ENCODE measurements at places on chromosomes 1 and 21.

- no peak for ATAC-seq
These were observed 20.7 kb downstream of the KCNA2 start for GRCh38 chr1:110585481-110585880.

GRCh38 chr1:117809764-117810163, 119.7 kb downstream of the GDAP2 start:
- no peak for ATAC-seq

DNA sequence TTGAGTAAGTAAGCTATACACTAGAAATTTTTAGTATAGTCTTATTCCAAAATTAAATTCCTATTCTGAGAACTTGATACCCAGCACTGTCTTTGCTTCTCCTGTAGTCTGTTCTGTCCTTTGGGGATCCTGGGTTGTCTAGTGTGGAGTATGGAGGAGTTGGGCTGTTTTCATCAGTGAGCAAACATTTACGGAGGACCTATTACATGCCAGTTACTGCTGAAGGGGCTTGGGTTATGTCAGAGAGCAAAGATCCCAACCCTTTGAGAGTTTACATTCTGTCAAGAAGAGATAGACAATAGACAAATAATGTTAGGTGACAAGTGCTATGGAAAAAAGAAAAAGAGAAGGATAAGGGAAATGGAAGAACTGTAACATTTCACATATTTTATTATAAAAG, 9.0 kb downstream of the TRAPPC10 start:
- ATAC-seq = no peak

- ATAC-seq = peak; percentile 31
These were observed 57.4 kb upstream of the TARS2 start for GRCh38 chr1:150429805-150430204.

DNA sequence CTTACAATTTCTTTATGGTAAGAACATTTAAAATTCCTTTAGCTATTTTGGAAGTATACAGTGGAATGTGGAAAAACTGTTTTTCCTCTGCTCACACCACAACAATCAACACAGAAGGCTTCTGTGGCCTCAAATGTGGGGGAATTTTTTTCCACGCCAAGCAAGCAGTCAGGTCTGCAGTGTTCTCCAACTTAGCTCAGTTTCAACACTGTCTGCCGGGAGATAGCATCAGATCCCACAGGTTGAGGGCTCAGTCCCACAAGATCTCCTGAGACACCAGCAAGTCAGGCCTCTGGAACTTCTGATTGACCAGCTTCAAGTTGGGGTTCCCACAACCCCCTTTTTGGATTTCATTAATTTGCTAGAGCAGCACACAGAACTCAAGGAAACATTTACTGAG, 50.3 kb downstream of the PTBP2 start:
- no peak for ATAC-seq

DNA sequence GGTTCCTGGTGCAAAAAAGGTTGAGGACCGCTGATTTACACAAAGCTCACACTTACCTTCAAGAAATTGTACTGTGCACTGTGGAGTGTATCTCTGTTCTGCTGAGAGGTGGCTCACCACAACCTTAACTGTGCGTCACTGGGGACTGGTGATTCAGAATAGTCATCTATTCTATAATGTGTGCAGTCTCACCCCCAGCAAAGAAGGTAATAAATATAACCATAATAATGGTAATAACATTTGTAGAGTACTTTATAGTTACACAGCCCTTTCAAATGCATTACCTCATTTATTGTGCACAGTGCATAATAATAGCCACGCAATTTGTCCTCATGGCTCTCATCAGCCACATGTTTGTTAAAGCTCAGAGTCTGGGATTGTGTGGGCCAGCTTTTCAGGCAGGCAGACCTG, 59.4 kb upstream of the DUSP10 start:
- ATAC-seq = peak; percentile 88

GRCh38 chr21:32572574-32573420, 12.5 kb downstream of the TCP10L start:
- no peak for ATAC-seq

GRCh38 chr1:237570530-237570929, 320.2 kb downstream of the ZP4 start:
- ATAC-seq = no peak

- ATAC-seq = no peak
These were observed 31.0 kb downstream of the TGFBR3 start for GRCh38 chr1:91854852-91855534.

DNA sequence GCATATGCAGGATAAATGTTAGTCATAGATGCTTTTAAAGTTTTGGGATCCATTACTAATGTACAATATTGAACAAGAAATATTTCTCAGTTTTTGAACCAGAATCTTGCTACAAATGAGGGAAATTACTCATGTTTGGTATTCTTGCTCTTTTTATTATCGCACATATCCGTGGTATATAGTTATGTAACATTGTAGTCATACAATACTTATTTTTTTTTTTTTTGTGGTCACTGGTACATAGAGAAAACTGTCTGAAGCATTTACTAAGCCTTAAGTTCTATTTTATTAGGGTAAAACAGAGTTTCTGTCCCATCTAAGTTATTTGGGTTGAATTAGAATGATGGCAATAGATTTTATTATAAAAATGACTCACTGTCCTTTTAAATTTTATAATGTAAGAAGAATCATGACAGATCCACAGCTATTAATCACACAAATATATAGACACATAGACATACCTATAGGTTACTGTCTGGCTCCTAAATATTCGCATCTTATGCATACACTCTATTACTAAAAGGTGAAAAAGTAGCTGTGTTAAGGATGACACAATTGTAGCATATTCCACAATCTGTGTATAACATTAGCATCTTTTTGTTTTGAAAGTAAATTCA, 18.0 kb upstream of the PRKAA2 start:
- no peak for ATAC-seq

- ATAC-seq = no peak
These were observed 6.2 kb downstream of the SIM2 start for GRCh38 chr21:36704958-36705678.

GRCh38 chr1:3249631-3250501, 180.9 kb downstream of the PRDM16 start:
- ATAC-seq = no peak

DNA sequence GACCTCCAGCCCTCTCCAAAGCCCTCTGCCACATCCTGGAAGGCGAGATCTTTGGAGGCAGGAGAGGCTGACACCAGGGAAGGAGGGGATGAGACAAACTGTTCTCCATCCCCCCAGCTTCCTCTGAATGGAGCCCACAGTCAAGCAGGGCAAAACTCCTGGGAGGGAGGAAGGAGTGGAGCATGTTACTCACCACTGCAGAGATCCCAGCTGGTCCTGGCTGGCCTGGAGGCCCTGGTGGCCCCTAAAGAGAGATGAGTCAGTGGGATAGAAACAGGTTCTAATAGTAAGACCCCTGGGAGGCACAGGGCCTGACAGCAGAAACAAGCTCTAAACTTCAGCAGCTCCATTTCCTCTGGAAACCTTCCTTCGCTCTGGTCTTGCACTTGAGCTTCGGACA, 14.0 kb upstream of the PEF1 start:
- ATAC-seq = no peak

DNA sequence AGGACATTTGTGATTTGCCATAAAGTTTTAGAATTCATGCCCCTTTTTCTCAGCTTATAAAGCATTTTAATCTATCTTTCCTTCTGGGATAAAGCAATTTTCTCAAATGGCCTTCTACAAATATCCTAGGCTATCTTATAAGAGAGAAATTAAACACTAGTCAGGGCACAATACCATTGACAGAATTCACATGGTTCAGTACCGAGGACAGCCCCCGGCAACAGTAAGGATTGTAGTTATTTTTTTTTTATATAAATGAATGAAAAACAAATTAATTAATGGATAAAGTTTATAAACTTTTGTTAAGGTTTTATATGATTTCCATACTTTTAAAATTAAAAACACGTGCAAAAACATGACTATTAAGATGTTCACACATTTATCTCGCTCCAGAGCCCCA, 6.9 kb upstream of the KRTAP20-2 start:
- no peak for ATAC-seq

DNA sequence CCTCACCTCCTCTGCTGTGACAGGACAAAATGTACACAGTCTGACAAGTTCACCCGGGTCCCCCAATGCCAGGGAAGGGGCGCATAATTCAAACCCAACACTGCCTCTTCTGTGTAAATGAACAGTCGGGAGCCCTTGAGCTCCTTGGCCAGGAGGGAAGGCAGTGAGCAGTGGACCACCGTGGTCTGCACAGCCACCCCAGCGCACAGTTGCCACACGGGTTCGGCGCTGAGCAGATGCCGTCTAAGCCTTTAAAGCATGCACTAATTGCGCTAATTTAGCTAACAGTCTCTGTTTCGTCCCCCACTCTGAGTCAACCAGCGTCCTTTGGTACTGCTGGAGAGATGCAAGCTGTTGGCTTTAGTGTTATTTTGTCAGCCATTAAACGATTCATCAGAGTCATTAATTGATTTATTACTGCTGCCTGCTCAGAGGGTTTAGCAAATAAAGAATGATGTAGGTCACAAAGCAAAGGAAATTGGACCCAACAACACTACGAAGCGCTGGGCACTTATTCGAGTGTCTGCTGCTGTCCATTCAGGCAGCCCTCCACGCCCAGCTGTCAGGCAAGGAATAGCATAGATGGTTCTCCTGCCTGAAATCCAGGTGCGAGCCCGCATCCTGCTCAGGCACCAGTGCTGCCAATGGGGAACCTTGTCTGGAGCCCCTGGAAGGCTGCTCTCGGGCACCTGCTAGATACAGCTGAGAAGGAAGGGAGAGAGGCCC, 91.5 kb downstream of the MRPL37 start:
- no peak for ATAC-seq

DNA sequence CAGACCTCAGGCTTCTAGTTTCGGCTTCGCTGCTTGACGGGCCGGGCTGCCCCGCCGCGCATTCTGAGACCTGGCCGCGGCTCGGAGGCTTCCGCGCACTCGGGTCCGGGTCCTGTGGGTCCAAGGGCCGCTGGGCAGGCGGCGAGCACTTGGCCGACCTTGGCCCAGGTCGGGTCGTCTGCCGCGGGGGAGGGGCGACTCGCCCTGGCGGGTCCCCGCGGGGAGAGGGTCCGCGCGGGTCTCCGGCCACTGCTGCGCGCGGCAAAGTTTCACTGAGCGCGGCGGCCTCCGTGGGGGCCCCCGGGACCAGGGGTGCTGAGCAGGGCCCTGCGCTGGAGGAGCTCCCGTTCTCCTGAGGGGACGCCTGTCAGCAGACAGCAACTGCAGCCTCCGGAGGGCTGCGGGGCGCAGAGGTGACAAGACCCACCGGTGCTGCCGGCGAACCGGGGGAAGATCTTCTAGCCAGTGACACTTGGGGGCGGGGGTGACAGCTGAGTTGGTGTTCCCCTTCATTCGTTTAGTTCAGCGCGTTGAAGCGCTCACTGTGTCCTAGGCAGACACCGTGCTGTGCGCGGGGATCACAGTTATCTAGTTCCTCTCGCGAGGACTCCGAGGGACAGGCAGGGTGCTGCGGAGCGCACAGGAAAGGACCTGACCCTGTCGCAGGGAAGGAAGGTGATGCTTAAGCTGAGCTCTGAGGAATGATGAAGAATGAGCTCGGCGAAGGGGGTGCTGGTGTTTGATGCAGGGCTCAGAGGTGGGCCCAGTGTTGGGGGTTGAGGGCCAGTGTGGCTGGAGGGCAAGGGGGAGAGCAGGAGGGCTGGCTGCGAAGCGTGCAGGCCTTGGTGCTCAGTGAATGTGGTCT, 725 bp downstream of the MTFR1L start:
- peak; percentile 74 for ATAC-seq

DNA sequence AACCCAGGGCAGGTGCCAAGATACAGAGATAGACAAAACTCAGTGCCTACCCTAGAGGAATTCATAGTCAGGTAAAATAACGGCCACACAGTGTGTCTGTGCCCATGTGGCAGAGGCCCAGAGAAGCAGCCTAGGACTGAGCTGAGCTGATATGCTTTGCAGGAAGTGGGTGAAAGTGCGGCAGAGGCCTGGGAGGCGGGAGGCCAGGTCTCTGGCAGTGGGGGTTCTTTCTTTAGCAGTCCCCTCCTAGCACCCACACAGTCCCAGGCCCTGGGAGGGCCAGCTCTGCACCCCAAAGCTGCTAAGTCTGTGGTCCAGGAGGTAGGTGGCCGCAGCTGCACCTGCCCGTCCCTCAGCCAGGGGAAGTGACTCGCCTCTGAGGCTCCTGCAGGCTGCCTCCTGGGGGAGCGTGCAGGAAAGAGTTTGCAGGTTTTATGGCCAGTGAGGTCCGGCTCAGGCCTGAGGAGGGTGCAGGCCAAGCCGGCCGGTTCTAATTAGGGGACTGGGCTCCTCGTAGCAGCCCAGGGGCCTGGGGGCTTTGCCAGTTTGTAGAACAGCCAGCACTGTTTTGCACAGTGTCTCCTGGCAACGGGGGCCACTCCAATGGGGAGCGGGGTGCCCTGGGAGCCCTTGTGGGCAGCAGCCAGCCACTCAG, 107.9 kb downstream of the SPSB1 start:
- ATAC-seq = peak; percentile 59

GRCh38 chr1:11960715-11961114, 19.5 kb upstream of the MFN2 start:
- ATAC-seq = no peak

DNA sequence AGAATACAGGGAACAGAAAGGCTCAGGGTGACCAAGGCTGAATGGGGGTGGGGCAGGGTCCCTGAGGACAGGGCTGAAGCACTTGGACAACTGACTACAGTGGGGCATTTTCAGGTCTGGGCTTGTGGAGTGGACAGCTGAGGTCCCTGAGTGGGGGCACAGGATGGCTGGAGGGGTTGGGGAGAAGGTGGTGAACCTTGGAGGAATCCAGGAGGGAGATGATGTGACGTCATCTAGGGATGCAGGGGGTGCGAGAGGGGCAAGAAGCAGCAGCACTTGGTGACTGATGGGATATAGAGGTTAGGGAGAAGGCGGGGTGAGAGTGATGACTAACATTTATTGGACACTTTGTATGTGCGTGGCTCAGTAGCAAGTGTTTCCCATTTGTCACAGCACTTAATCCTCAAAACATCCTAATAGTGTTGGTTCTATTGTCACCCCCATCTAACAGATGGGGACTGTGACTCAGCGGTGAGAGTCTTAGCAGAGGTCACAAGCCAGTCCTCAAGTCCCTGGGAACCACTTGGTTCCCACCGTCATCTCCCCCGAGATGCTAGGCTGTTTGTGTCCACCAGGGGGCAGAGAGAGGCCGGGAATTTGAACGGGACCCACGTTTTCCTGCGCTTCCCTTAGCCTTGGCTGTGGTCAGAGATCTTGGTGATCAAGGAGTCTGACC, 27.9 kb upstream of the BMP8B start:
- peak; percentile 70 for ATAC-seq

DNA sequence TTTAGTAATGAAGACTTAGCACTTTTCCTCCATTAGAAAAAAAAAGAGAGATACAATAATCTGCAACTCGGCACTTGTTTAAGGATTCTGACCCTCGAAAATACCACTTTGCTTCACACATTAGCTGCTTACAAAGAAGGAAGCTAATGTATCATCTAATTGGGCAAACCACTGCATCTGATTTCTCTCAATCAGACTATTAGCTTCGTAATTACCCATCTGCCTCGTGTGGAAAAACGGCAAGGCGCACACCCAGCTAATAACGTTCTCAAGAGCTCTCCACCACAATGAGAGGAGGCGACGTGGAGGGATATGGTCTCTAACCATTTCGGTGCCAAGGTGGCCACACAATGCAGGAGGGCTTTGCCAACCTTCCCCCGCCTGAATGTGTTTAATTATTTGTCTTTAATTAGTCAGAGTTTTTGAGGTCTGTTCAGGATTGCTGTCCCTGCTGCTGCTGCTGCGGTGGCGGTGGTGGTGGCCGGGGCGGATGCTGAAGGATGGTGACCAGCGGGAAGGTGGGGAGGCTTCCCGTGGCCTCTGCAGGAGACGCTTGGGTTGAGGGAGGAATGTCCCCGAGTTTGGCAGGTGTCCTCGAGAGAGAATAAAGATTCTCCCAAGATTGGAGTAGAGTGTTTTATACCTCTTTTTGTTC, 374.5 kb downstream of the RPS6KC1 start:
- ATAC-seq = no peak

All from activated T-helper 17 cell treated with anti-CD3 and anti-CD28 coated beads, Interleukin-2, amount 50 U/mL, for 72 hours (primary cell).